NT2/D1 (cell line): ENCODE measurements at places on chromosomes 5 and 9.

DNA sequence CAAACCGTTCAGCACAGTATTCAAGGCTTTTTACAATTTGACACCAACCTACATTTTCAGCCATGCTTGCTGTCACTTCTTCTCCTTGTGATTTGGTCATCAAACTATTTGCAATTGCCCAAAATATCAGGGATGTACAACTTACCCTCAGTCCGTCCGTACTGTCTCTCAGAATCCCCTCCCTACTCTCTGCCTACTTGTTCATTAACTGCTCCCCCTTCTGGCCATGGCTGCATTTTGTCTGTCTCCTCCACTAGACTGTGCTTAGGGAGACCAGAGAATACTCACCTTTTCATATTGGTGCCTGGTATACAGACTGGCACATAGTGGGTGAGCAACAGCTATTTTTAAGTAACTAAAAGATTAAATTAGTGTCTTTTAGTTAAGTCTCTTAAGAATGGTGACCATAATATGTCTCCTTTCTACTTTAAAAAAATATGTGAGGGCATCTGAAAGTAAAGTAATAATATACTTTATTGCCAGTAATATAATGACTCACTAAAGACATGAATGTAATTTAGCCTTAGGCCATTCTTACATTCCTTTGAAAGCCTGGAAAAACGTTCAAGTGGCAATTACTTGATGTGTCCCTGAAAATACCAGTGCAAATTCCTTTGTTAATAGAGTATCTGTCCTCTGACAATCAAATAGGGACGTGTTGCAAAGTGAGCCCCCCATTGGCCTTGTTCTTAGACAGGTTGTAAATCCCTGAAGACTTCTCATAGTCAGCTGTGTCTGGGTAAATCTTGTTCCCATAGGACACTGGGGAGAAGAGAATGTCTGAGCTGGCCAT, 27.8 kb downstream of the PRLR start:
- peak; percentile 55 for DNase-seq

- DNase-seq: no peak
These were observed 69.4 kb downstream of the KLHL3 start for GRCh38 chr5:137666461-137666850.

GRCh38 chr5:84706678-84707641, 322.3 kb upstream of the EDIL3 start:
- no peak for DNase-seq

DNA sequence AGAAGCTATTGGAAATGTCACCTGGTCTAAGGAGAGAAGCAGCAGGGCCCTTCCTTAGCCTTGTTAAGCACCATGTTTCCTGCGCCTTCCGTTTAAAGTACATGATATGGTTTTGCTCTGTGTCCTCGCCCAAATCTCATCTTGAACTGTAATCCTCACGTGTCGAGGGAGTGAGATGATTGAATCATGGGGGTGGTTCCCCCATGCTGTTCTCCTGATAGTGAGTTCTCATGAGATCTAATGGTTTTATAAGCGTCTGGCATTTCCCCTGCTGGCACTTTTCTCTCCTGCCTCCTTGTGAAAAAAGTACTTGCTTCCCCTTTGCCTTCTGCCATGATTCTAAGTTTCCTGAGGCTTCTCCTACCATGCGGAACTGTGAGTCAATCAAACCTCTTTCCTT, 49.7 kb downstream of the PRDM6 start:
- DNase-seq: no peak

DNA sequence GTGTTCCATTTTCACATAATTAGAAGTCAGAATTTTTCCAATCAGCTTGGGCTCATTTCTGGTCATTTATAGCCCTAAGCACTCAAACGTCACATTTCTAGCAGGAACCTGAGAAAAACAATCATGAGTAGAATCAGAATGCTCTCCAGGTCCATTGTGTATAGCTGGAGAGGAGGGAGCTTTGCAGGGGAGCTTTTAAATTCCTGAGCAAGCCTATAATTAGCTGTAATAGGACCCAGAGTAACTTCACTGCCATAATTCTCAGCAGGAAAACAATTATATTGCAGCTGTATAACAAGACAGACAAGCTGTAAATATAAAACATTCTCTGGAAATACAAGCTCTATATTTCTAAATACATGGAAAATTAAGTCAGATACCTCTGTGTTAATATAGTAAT, 637.6 kb upstream of the SGCD start:
- no peak for DNase-seq

DNA sequence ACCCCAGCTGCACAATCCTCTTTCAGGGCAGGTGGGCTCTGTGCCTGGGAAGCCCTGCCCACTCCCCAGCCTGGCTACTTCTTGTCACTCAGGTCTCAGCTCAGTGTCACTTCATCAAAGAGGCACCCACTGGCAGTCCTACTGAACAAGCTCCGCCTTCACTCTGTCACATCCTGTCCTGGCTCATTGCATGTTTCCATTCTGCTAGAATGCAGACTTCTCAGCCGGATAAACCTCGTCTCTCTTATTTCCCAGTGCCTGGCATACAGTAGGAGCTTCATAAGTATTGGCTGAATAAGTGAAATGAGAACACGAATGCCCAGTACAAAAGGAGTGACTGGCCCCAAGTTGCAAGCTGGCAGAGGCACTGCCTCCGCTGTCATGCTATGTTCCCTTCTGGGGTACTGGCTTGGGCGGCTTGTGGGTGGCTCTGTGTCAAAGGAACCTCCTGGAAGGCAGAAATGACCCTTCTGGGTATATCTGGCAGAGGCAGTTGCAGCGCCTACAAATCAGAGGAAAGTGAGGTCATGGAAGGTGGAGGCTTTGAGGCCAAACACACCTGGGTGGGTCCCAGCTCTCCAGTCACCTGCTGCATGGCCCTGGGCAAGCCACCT, 98.3 kb upstream of the PHYKPL start:
- no peak for DNase-seq

- DNase-seq: no peak
These were observed 1.3 kb downstream of the ARSB start for GRCh38 chr5:78983601-78984438.

DNA sequence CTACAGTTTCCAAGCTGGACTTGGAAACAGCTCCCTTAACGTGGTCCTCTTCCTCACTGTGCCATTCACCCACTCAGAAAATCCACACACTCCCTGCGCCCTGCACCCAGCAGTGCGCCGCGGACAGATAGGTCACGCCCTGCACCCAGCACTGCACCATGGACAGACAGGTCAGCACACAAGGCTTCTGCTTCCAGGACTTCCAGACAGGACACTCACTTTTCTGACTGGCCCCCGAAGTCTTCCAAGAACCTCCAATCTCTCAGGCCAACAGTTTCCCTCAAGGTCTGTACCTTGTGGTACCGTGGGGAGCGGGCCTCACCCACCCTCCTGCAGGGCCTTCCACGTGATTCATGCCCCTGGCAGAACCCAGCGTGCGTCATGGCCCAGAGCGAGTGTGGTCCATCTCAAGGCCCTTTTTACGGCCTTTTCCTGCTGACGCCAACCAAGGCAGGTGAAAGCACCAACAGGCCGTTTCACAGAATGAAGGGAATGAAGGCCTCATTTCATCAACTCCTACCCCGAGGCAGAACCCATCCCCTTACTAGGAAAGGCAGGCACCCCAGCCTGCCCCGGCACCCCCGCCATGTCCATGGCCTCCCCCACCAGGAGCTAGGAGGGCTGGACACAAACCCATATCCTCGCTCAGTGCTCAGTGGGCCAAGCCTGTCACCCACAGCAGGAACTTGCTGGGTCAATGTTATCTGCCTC, 17.3 kb downstream of the VAV2 start:
- DNase-seq: no peak

GRCh38 chr9:38332625-38333024, 59.9 kb upstream of the ALDH1B1 start:
- no peak for DNase-seq

GRCh38 chr9:76980566-76980965, 38.9 kb upstream of the FOXB2 start:
- DNase-seq: no peak

DNA sequence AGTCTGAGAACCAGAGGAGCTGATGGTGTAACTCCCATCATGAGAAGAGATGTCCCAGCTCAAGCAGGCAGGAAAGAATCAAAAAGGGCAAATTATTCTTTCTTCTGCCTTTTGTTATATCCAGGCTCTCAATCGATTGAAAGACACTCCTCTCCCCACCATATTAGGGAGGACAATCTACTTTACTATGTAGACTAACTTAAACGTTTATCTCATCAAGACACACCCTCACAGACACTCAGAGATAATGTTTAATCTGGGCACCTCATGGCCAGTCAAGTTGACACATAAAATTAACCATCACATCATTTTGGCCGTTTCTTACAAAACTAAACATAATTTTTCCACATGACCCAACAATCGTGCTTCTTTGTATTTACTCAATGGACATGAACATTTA, 534.3 kb upstream of the RORB start:
- DNase-seq: no peak

DNA sequence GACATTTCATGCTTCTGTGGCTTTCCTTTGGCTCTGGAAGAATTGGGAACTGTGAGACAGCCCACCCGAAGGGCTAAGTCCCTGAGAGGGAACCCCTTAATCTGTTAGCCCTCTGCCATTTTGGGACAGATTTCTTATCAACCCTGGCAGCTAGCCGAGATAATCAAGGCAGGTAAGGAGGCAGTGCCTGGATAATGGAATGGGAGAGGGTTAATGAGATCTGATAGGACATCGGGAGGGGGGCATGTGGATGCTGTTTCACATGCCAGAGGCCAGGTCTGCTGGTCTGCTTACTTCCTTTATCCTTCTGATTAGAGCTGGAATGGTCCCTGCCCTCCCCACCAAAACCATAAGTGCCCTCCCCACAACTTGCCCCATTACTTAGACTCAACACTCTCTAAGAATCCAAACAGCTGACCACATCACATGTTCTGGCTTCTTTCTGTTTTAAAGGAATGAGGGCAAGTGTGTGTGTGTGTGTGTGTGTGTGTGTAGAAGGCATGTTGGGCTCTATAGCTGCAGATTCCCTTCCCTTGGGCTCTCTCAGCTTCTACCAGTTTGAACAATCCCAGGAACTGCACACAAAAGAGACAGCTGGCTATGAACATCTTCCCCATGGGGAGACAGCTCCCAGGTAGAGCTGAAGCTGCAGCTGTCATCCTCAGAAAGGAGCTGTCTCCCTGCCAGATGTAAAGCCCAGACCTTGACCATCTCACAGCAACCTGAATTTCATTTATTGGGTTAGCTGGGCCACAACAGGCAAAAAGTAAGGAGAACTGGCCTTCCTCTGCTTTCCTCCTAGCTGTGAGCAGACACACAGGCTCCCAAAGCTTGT, 221.3 kb downstream of the PIK3R1 start:
- DNase-seq: no peak

- DNase-seq: no peak
These were observed 6.9 kb upstream of the SLC12A7 start for GRCh38 chr5:1118738-1119137.

- DNase-seq: no peak
These were observed 98.6 kb upstream of the FER start for GRCh38 chr5:108649106-108649505.

DNA sequence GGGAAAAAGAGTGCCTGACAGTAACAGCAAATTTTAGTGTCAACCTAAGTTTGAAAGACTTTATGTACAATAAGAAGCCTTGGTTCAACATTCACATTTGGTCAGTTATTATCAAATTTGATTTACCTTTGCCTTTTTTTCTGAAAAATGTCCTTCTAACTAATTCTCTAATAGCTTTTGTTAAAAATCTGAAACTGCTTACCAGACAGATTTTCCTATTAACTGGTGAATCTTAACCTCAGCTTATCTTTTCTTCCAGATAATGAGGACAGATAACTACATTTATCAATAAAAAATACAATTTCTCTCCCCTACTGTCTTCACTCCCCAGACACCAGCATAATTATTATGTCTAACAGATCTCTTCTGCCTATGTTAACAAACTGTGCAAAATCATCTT, 988.5 kb downstream of the CDH18 start:
- DNase-seq: no peak

DNA sequence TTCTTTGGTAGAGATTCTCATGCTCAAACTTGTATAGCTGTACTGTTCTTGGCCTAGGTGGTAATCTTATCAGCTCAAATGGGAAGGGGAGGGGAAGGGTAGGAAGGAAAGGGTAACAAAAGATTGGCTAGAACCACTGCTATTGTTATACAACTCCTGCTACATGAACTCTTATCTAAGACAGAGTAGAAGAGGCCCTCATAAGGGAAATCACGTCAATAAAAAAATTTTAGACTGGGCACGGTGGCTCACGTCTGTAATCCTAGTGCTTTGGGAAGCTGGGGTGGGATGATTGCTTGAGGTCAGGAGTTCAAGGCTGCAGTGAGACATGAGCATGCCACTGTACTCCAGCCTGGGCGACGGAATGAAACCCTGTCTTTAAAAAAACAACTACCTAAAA, 15.9 kb downstream of the STOM start:
- DNase-seq: no peak

- no peak for DNase-seq
These were observed 65.7 kb upstream of the TNFAIP8 start for GRCh38 chr5:119290161-119290569.

DNA sequence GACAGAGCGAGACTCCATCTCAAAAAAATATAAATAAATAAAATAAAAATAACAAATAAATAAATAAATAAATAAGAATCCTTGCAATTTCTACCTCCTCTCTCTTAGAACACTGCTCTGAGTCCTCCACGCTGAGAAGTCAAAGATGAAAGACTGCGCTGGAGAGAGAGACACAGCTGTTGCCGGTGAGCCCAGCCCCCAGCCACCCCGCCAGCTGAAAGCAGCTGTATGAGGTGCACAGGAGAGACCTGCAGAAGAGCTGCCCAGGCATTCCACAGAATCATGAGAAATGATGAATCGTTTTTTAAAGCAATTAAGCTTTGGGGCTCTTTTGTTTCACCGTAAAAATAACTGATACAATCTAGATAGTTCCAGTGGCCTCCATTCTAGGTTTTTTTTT, 16.3 kb upstream of the STRBP start:
- DNase-seq: no peak

DNA sequence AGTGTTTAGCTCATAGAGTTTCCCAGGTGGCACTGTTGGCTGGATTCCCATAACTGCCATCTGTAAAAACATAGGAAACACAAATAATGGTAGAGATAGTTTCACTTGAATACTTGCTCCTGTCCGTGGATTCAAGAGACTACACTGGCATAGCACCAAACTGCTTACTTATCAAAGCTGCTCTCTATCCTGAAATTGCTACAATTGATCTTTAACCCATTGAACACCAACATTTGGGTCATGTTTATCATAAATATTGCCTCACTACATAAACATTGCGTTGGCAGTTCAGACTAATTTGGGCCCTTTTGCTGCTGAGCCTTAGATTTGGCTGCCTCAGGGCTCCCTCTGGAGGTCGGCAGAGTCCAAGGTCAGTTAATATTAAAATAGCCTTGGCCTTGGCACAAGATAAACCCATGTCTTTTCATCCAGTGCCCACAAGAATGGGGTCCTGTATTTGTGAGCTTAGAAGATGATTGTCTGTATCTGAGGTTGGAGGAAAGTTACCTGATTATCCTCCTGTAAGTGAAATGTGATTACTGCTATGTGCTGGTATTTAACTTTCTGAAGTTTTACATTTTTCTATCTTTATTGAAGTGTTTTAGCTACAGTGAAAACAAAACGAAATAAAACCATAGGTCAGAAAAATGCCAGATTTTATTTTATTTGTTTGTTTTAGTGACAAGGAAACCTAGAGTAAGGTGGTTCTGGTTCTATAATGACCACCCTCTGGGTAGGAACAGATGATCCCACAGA, 4.0 kb upstream of the RANBP3L start:
- DNase-seq: peak; percentile 3
